ENCODE measurements at places on chromosomes 5 and 9.

DNA sequence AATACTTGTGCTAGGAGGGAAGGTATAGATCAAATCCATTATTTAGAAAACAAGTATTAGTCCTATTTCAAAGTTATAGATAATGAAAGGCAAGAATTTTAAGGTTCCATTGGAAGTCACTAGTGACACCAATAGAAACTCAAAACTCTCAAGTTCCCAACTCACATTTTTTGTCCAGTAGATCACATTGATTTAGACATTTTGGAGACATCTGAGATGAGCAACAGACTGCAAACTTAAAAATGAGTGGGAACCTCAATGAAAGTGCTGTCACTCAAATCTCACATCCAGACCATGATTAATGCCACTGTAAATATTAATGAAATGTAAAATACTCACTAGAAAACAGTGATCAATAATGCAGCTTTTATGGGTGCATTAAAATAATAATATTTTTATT is 405.0 kb downstream of the ENC1 start:
- DNase-seq, result peak; percentile 21

DNA sequence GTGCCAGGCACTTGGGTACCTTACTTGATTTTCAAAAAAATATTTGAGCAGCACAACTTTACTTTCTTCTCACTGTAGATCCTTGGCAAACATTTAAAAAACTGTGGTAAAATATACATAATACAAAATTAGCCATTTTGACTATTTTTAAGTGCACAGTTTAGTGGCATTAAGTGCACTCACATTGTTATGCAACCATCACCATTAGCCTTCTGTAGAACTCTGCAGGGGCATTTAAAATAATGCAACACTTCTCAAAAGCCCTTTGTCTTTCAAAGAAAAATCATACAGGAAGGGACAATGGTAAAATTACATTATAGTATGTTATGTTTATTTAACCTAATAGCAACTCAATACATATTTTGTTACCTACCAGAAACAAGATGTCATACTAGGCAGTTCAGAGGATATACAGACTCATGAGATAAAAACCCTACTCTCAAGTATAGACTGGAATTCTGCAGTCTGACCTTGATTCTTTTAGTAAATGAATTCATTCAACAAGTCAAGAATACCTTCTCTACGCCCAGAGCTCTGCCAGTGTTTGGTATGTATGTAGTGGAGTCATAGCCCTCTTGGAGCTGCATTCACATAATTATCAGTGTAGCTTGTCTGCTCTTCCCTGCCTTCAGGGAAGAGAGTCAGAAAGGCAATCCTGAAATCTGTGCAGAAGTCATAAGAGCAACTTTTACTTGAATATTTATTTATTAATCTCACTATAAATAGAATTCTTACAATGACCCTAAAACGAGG is 74.0 kb upstream of the ARRDC3 start:
- DNase-seq, result no peak

DNA sequence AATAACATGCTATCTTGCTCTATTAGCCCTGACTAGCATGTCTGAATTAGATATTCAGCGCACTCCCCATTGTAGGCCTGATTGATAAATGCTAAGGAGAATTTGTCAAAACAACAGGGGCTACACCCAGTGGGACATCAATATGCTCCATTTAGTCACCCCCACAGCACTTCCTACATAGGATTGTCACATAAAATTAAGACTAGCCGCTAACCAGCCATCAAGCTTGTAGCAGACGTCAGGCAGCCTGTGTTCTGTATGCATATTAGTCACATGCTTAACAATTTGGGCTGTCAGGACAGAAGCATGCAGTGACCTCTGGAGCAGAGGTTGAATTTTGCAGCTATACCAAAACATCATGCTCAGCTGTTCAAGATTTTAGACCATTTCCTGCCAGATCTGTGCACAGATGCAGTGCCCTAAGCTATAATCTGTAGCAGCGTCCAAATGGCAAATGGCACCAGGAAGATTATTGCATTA is 197.4 kb upstream of the ISL1 start:
- DNase-seq, result no peak

GRCh38 chr5:10797261-10797660 is 36.2 kb upstream of the DAP start:
- peak; percentile 42 for DNase-seq

GRCh38 chr5:74237571-74238145 is 402.9 kb downstream of the ENC1 start:
- DNase-seq, result no peak

DNA sequence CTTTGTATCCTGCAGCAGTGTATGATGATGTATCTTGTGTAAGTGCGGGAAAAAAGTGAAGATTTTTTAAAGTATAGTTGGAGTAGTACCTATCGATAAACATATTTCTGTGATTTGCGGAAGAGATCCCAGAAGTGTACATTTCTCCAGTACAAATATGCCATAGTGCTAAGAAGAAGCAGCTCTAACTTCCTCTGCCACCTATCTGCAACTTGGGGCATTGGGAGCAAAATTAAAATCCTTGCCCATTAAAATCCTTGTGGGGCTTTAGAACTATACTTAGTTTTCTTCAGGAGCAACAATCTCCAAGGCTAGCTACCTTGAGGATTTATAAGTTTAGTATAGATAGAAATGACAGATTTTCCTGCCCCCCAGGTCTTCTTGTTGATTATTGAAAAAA is 123.7 kb downstream of the VCAN start:
- no peak for DNase-seq

- DNase-seq, result peak; percentile 10
Measured at GRCh38 chr9:19946441-19947109, 157.7 kb upstream of the SLC24A2 start.

GRCh38 chr9:89278997-89279739 is 31.8 kb upstream of the CKS2 start:
- DNase-seq, result peak; percentile 63

DNA sequence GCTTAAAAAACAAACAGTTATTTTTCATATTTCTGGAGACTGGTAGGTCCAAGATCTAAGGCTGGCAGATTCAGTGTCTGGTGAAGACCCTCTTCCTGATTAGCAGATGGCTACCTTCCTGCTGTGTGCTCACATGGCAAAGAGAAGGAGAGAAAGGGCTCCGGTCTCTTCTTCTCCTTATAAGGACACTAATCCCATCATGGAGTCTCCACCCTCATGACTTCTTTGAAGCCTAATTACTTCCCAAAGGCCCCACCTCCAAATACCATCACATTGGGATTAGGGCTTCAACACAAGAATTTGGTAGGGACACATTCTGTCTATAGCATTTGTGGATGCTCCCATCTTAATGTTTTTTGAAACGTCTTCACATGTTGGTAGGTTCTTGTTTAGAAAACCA is 391.1 kb downstream of the TMEM161B start:
- no peak for DNase-seq

DNA sequence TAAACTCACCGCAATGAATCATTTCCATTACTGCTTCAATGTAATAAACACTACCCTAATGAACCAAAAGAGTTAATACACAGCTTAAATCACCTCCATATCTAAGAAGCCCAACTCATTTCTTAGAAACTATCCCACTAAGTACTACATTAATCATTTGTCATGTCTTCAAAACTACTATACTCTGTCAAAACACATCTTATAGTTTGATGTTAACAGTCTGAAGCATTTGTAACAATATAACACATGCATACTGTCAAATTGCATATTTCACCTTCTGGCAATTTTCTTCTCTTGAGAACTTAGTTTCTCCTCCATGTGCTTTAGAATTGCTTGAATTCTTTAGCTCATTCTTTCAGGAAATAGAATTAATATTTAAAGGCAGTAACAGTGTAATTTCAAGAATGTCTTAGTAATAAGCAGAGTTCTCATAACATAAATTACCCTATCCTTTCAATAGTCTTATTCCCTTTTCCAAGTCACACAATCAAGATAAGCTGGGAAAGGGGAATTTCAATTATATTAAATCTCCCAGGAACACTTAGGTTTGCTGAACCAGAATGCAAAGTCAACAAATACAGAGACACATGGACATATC is 199.7 kb downstream of the ATPSCKMT start:
- DNase-seq, result no peak
